ENCODE measurements at places on chromosomes 3 and 15. TPM values are rescaled to one million over a fixed set of nuclear protein-coding genes. Genes with fewer than 3 reads are reported as not detected.

PLCH1 gene
- 4.5 TPM for total RNA-seq

SAXO2 gene
- total RNA-seq: 2.0 TPM

OXTR gene
- total RNA-seq: 1.3 TPM

TGM5 gene
- total RNA-seq: not detected

NRG4 gene
- 0.27 TPM for total RNA-seq

DNAJC19 gene
- 51.8 TPM for total RNA-seq

Data from sciatic nerve (tissue), 2 donors.